GM23248 (cell line): ENCODE measurements at places on chromosomes 16 and 17.

GRCh38 chr17:21033350-21033749 lies 9.5 kb downstream of the USP22 start:
- DNase-seq = peak; percentile 59
- no peaks in the 10 kb centered on the region for H3K27me3 ChIP-seq
- peak overlapping the region; percentile 62 for H3K27ac ChIP-seq
- H3K36me3 ChIP-seq = 0 out of 2 replicates have a peak, but pooled peaks cover 1% of the 10 kb centered on the region
- peaks cover 53% of the 10 kb centered on the region for H3K4me1 ChIP-seq
- H3K4me3 ChIP-seq = no peak overlapping the region

- H3K4me3 ChIP-seq = no peak overlapping the region
- H3K27ac ChIP-seq = no peak overlapping the region
- H3K27me3 ChIP-seq = no peaks in the 10 kb centered on the region
These were observed 197.8 kb downstream of the SALL1 start for GRCh38 chr16:50953290-50953689.

DNA sequence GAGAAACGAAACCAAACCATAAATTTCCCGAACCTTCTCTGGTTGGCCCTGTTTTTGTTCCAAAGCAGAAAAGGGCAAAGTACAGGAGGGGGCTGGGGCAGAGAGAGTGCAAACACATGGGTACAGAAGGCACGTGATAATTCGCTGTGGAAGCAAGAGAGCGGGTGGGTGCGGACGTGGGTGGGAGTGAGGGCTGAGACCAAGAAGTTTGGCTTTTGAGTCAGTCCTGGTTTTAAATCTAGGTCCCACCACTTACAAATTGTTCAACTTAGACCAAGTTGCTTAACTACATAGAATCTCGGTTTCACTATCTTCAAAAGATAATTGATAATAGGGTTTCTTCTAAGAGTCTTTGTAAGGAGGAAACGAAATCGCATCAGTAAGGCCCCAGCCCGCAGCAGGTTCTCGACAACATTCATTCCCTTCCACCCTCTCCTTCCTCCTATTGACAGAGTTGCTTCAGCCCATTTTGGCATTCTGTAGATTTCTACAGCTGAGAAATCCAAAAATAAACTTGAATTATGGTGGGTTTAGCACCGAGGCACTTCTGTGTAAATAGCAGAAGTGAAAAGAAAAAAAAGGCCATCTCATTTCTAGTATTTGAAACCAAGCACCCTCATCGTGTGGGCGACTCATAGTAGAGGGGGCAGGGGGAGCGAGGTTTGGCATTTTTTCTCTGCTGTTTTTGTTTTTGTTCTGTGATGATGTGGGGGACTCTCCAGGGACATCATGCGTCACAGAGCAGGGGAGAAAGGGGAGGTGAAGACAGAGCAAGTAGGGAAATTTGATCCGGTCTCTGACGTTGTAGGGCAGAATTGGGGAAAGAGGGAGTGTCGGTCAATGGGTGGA lies 33.6 kb upstream of the CCR7 start:
- H3K4me1 ChIP-seq = no peaks in the 10 kb centered on the region
- H3K27me3 ChIP-seq = 0 out of 2 replicates have a peak, but pooled peaks cover 7% of the 10 kb centered on the region
- DNase-seq = no peak
- no peaks in the 10 kb centered on the region for H3K36me3 ChIP-seq
- no peak overlapping the region for H3K4me3 ChIP-seq

DNA sequence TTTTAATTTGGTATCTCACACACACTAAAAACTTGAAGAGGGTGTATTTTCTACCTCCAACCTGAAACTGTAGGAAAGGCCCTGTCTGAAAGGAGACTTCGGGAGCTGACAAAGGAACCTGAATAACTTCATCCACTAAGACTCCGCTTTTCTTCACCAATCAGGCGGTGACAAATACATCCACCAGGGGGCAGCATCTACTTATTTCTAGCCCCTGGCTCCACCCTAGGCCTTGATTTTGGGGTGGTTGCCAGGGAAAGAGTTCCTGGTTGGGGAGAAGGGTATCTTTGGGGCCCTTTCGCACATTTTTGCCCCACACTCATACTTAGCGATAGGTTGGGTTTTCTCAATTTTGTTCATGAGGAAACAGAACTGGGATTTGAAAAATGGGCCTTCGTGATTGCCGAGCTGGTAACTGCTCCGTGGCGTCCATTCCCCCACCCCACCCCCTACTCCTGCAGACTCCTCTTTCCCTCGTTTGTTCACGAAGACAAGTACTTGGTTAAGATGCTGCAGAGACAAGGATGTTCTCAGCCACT lies 4.8 kb upstream of the ARL4D start:
- H3K27me3 ChIP-seq = no peaks in the 10 kb centered on the region
- DNase-seq = peak; percentile 89
- peaks cover 10% of the 10 kb centered on the region; the same call in 1 of the 2 replicates for H3K4me1 ChIP-seq
- no peak overlapping the region for H3K27ac ChIP-seq

- no peak overlapping the region for H3K4me3 ChIP-seq
- no peaks in the 10 kb centered on the region for H3K4me1 ChIP-seq
- DNase-seq = no peak
- H3K27ac ChIP-seq = no peak overlapping the region
These were observed 199.5 kb upstream of the CCL2 start for GRCh38 chr17:34055606-34056005.

DNA sequence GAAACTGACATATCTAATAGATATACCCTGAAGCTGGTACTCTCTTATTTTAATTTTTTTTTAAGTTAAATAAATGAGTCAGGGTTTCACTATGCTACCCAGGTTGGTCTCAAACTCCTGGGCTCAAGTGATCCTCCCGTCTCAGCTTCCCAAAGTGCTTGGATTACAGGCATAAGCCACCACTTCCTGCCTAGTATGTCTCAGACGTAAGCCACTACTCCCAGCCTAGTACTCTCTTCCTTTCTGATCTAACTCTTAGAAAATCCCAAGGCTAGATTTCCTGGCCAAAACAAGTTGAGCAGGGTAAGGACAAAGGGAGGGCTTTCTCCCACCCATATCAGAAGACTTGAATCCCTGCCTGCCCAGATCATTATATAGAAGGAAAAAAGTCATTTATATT lies 33.7 kb downstream of the HOXB1 start:
- H3K4me1 ChIP-seq = peaks cover 8% of the 10 kb centered on the region
- H3K27me3 ChIP-seq = no peaks in the 10 kb centered on the region
- no peak overlapping the region for H3K27ac ChIP-seq
- no peak overlapping the region for H3K4me3 ChIP-seq
- DNase-seq = peak; percentile 44

- H3K4me1 ChIP-seq = peaks cover 10% of the 10 kb centered on the region
- H3K4me3 ChIP-seq = no peak overlapping the region
- H3K27ac ChIP-seq = no peak overlapping the region
- H3K27me3 ChIP-seq = no peaks in the 10 kb centered on the region
- DNase-seq = peak; percentile 76
These were observed 9.4 kb downstream of the CETP start for GRCh38 chr16:56970934-56971767.

GRCh38 chr17:44241106-44241624 lies 21.7 kb upstream of the UBTF start:
- H3K4me1 ChIP-seq = no peaks in the 10 kb centered on the region
- H3K4me3 ChIP-seq = no peak overlapping the region

DNA sequence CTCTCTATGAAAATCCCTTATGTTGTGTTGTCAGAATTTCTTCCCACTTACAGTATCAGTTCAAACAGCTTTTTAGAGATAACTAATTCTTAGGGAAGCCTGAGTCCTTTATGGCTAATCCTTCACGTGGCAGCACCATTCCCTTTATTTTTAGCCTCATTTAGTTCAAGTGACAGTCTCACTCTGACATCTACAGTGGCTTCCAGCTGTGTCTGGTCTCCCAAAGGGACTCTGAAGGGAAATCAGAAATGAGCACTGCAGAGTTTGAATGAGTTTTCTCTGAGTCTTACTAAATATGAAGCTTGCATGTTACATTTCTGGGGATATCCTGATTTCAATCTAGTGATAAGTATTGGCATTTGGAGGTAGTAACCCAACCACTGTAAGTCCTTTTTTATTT lies 1104.1 kb downstream of the CDH11 start:
- DNase-seq = no peak
- H3K36me3 ChIP-seq = no peaks in the 10 kb centered on the region
- no peak overlapping the region for H3K27ac ChIP-seq

DNA sequence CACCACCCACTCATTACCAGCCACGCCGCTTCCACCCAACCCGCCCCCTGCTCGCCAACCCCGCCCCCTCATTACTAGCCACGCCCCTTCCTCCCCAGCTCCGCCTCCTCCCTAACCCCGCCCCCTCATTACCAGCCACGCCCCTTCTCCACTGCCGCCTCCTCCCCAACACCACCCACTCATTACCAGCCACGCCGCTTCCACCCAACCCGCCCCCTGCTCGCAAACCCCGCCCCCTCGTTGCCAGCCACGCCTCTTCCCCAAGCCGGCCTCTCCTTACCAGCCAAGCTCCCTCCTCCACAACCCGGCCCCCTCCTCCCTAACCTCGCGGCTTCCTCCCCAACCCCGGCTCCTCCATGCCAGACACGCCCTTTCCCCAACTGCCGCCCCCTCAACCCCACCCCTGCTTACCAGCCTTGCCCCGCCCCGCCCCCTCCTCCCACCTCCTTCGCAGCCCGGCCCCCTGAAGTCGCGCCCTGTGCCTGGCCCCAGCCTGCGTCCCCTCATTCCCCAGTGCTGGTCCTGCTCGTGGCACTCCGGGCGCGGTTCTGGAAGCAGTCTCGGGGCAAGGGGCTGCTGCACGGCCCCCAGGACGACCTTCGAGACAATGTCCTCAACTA lies 7.3 kb downstream of the SLC22A31 start:
- no peaks in the 10 kb centered on the region for H3K27me3 ChIP-seq
- no peaks in the 10 kb centered on the region for H3K4me1 ChIP-seq
- no peak overlapping the region for H3K4me3 ChIP-seq
- H3K36me3 ChIP-seq = no peaks in the 10 kb centered on the region
- H3K27ac ChIP-seq = no peak overlapping the region
- DNase-seq = peak; percentile 72

DNA sequence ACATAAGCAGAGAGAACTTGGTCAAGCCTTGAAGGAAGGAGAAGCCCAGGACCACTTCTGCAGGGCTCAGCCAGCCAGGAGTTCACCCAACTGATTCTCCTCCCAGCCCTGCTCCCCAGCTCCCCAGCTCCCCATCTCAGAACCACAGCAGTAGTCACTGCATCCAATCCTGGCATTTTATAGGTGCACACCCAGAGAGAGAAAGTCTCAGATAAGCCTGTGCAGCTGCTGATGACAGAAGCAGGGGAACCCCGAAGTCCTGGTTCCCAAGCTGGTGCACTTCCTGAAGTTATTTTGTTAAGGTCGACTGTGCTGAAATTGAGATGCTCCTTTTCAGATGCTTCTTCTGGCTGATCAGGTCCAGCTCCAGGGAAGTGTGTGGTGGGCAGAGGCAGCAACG lies 6.6 kb downstream of the RNF112 start:
- no peaks in the 10 kb centered on the region for H3K27me3 ChIP-seq
- H3K4me1 ChIP-seq = peaks cover 19% of the 10 kb centered on the region
- no peaks in the 10 kb centered on the region for H3K36me3 ChIP-seq
- peak overlapping the region; percentile 73 for H3K27ac ChIP-seq
- H3K4me3 ChIP-seq = no peak overlapping the region
- no peak for DNase-seq

DNA sequence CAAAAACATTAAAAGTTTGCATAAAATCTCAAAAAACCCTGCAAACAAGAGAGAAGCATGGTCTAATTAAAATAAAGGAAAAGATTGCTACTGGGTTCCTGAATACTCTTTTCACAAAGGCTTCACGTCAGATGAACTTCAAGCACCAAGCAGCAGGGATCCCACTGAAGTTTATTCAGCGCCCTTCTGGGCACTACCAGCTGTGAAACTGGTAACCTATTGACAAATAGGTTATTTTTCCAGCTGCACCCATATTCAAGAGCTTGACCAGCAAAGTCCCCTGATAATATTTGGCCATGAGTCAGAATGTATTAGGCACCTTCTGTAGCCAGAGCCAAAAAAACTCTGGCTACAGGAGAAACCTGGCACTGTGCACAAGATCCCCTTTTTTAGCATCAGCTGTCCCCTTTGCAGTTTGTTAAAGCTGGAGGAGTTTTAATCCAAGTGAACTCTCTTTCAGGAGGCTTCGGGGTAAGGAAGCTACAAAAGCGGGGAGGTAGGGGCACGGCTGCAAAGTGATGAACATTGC lies 60.3 kb downstream of the GRIN2A start:
- H3K27me3 ChIP-seq = no peaks in the 10 kb centered on the region
- no peaks in the 10 kb centered on the region for H3K36me3 ChIP-seq
- no peaks in the 10 kb centered on the region for H3K4me1 ChIP-seq
- no peak overlapping the region for H3K27ac ChIP-seq
- DNase-seq = no peak
- H3K4me3 ChIP-seq = no peak overlapping the region

- H3K27ac ChIP-seq = no peak overlapping the region
- no peaks in the 10 kb centered on the region for H3K4me1 ChIP-seq
- peaks cover 7% of the 10 kb centered on the region; the same call in 1 of the 2 replicates for H3K27me3 ChIP-seq
- no peak for DNase-seq
- H3K4me3 ChIP-seq = peak overlapping the region; percentile 69
These were observed 3.1 kb downstream of the C17orf50 start for GRCh38 chr17:35763767-35764122.

DNA sequence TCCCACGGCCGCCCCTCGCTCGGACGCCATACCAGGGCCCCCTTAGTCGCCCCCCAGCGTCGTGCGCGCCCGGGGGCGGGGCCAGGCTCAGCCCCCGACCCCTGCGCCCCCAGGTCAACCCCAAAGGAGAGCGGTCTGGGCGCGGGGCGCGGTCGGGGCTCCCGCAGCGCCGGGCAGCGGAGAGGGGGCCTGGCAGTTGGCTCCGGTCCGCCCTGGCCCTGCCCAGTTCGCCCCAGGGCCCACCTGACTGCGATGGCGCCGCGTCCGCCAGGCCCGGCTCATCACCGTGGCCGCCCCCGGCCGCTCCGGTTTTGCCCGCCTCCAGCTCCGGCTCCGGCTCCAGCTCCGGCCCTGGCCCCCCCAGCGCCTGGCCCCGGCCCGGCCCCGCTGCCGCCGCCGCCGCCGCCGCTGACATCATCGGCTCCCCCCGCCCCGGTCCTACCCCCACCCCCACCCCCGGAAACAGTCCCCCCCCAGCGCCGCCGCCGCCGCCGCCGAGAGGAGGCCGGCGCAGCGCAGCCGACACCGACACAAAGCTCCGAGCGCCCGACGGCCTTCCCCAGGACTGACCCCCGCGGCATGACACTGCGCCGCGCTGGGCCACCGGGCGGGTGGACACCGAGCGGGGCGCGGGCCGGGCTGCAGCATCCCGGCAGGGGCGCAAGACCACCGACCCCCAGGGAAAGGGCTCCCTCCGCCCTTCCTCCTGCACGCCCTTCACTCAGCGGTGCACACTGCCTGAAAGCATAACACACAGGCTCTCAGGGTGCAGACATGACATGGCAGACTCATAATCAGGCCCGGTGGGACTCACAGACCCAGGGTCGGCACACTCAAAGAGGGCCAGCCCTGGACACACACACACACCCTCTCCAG lies at the start of gene ZBTB4:
TSS of gene ZBTB4 (minus strand) at position 419 of the 876 bp plus-strand sequence. CDS start 12,830 bp downstream, outside the sequence.
- H3K4me3 ChIP-seq = peak within 1 kb of the TSS; percentile 79
- no peaks in the 10 kb centered on the region for H3K36me3 ChIP-seq
- H3K27me3 ChIP-seq = no peaks in the 10 kb centered on the region
- peak within 1 kb of the TSS; percentile 99 for H3K27ac ChIP-seq
- DNase-seq = peak; percentile 81
- peaks cover 31% of the 10 kb centered on the region for H3K4me1 ChIP-seq

- H3K27me3 ChIP-seq = no peaks in the 10 kb centered on the region
- H3K27ac ChIP-seq = no peak overlapping the region
- peak; percentile 94 for DNase-seq
- H3K36me3 ChIP-seq = peaks cover 13% of the 10 kb centered on the region; the same call in 1 of the 2 replicates
- no peak overlapping the region for H3K4me3 ChIP-seq
- H3K4me1 ChIP-seq = peaks cover 32% of the 10 kb centered on the region
These were observed 42.7 kb downstream of the GNA13 start for GRCh38 chr17:65013613-65014391.

GRCh38 chr17:75756451-75757085 lies 8.4 kb downstream of the GALK1 start:
- no peaks in the 10 kb centered on the region for H3K4me1 ChIP-seq
- no peak for DNase-seq
- no peak overlapping the region for H3K27ac ChIP-seq
- H3K36me3 ChIP-seq = no peaks in the 10 kb centered on the region
- no peaks in the 10 kb centered on the region for H3K27me3 ChIP-seq
- no peak overlapping the region for H3K4me3 ChIP-seq
